NCI-H1417 treated with DMSO at 0.1 percent for 48 hours (cell line): ENCODE measurements at places on chromosomes 6 and 20.

DNA sequence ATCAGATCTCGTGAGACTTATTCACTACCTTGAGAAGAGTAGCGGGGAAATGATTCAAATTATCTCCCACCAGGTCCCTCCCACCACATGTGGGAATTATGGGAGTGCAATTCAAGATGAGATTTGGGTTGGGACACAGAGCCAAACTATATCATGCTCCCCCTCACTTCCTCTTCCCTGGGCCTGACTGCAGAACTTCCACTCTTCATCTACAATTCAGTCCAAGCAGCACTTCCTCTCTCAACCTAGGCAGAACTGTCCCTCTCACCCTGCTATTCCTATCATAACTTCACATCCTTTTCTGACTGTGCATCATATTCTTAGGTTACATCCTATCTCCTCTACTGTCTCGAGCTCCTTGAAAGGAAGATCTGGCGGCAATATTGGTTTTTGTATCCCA, 184.0 kb upstream of the HDDC2 start:
- DNase-seq, result no peak

- DNase-seq, result no peak
These were observed 5.5 kb upstream of the PABPC1L start for GRCh38 chr20:44904377-44904776.

DNA sequence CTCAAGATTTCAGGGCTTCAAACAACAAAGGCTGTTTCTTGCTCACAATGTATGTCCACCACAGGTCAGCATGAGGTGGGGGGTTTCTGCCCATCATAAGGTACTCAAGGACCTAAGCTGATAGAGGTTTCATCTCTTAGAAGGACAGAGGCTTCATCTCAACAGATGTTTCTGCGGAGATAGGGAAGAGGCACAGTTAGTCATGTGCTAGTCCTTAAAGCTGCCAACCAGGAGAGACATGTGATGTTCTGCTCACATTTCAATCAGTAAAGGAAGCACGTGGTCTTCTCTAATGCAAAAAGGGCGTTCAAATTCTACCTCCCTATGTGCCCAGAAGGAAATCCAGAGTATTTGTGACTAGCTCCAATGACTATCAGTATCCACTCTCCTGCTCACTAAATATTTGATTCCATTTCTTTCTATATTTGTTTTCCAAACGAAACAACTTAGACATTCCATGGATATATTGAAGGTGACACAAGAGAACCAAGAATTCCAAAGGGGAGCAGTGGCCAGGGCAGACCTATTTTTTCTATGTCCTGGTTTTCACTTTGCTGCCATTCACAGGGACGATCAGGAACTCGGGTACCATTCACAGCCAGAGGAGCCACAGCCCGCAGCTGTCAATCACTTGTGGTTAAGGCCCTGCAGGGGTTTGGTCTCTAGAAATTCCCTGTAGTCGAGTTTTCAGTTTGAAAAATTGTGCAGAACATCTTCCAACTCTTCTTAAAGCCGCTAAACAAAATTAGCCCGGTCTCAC, 173.2 kb upstream of the FOXA2 start:
- DNase-seq, result no peak

GRCh38 chr20:59733351-59733750, 129.0 kb downstream of the PHACTR3 start:
- no peak for DNase-seq
